ENCODE measurements at places on chromosomes 1 and 21.
A peak's percentile ranks its signal among the peaks of the same experiment; 100 is the strongest.

DNA sequence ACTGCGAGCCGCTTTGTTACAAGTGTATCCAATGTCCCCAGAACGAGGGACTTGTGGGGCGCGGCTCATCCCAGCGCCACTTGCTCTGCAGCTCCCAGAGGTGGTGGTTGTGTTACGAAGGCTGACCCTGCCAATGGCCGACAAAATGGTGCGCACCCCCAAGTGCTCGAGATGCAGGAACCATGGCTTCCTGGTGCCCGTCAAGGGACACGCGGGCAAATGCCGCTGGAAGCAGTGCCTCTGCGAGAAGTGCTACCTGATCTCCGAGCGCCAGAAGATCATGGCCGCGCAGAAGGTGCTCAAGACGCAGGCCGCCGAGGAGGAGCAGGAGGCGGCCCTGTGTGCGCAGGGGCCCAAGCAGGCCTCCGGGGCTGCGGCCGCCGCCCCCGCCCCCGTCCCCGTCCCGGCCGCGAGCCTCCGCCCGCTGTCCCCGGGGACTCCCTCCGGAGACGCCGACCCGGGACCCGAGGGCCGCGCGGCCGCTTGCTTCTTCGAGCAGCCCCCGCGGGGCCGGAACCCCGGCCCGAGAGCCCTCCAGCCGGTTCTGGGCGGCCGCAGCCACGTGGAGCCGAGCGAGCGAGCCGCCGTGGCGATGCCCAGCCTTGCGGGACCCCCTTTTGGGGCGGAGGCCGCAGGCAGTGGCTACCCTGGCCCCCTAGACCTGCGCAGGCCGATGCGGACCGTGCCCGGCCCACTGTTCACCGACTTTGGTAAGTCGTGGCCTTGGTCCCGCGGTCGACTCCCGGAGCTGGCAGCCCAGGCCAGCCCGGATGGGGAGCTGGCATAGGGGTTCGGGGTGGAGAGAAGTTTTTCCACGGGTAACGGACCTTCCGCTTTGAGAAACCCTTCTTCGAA lies at the start of gene DMRTB1:
TSS of gene DMRTB1 (plus strand) at position 79 of the 855 bp plus-strand sequence. CDS start at position 134, 55 bp downstream.
- DNase-seq = no peak

DNA sequence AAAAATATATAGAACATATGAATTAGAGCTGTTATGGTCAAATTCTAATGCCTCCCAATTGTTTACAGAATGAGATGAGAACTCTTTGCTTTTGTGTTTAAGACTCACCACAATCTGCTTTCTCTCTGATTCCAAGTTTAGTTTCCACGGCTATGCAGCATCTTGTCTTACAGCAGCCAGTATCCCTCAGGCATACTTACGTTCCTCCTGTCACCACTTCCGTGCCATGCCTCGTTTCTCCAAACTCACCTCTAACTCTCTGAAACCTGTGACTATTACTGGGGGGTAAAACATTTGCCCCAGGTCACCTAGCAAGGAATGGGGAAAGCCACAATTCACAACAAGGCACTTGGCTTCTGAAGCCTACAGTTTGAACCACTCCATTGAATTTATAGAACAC lies 192.8 kb upstream of the NRIP1 start:
- DNase-seq = no peak

- no peak for DNase-seq
These were observed 23.0 kb upstream of the LRRC8C start for GRCh38 chr1:89609781-89610456.

GRCh38 chr1:228998179-228998578 lies 262.9 kb downstream of the RHOU start:
- DNase-seq = no peak

- peak; percentile 69 for DNase-seq
These were observed at the start of gene KIF26B for GRCh38 chr1:245154429-245155271. TSS of gene KIF26B (plus strand) at chr1:245154985. CDS start at chr1:245155425, 440 bp downstream.

DNA sequence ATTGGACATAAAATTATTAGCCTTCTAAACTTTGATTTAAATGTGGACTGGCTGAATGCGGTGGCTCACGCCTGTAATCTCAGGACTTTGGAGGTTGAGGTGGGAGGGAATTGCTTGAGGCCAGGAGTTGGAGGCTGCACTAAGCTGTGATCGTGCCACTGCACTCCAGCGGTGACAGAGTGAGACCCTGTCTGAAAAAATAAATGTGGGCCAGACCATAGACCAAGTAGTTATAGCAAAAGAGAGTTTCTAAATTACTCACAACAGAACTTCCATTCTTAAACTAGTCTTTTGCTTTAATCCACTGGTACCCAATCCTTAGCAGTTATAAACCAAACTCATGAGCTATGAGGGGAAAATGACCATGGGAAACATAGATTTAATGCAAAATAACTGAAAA lies 35.2 kb downstream of the RAP1A start:
- no peak for DNase-seq

DNA sequence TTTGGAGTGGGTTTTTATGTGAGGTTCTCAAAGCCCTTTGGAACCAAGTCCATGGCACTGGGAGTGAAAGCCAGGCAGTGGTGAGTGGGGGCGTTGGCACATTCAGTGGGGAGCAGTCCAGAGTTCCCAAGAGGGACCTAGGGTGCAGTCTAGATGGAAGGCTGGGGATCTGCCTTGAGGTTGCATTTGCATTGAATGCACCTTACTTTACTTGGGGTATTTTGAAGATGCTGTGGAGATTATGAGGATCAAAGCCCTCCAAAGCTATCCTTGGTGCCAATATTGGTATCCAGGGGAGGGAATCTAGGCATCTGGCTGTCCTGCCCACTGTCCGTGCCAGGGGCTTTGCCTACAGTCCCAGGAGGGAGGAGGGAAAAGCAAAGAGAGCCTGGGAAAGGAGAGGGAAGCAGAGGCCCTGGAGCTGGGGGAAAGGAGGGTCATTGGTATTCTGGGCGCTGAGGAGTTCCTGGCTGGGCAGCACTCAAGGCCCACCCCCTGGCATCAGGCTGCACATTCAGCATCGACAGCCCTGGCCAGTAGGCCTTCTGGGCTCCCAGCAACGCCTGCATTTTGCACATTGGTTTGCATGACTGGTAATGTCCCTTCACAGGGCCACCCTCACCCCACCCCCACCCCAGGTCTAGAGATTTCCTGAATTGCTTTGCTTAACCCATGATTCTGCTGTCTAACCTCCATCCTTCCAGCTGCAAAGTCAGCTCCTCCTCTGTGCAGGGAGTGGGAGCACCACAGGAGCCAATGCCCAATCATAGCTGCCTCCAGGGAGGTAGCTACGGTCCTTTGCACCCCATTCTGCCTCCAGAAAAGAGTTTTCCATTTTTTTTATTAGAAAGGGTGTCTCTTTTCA lies 843 bp upstream of the BCAN start:
- DNase-seq = peak; percentile 28

DNA sequence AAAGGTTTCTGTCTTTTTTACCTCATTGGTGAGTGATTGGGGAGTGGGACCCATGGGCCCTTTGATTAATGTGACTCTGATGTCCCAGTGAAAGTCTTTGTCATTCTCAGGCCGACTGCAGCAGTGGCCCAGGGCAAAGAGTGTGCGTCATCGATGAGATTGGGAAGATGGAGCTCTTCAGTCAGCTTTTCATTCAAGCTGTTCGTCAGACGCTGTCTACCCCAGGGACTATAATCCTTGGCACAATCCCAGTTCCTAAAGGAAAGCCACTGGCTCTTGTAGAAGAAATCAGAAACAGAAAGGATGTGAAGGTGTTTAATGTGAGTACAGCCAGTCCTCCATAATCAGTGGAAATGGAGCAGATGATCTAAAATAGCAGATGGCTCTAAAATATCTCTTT lies 19.4 kb downstream of the NTPCR start:
- no peak for DNase-seq

DNA sequence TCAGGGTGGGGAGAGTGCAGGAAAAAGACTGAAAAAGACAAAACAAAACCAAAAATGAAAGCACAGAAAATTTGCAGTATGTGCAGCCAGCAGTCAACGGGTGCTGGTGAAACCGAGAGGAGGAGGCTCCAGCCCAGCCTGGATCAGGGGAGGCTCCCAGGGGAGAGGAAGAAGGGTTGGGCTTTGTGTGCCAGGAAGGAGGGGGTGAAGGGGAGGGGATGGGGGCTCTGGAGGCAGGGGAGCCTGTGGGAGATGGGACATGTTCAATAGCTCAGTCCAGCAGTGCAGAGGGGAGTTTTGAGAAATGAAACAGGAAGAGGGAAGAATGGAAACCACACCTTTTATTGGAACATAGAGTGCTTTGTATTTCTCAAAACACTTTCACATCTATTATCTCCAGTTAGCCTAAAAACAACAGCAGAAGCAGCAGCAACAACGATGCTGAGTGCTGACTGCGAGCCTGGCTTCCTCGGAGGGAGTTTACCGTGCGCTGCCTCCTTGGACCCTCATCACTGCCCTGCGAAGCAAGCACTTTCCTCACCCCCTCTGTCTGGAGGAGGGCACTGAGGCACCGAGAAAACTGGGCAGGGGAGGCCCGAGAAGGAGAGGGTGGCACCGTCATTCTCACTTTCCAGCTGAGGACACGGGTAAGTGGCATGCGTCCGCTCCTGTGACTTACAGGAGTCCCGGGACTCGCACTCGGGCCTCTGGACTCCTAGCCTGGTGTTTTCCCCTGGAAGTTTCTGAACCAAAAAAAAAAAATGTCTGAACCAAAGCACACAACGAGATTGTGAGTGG lies 62.9 kb downstream of the MDM4 start:
- DNase-seq = no peak

DNA sequence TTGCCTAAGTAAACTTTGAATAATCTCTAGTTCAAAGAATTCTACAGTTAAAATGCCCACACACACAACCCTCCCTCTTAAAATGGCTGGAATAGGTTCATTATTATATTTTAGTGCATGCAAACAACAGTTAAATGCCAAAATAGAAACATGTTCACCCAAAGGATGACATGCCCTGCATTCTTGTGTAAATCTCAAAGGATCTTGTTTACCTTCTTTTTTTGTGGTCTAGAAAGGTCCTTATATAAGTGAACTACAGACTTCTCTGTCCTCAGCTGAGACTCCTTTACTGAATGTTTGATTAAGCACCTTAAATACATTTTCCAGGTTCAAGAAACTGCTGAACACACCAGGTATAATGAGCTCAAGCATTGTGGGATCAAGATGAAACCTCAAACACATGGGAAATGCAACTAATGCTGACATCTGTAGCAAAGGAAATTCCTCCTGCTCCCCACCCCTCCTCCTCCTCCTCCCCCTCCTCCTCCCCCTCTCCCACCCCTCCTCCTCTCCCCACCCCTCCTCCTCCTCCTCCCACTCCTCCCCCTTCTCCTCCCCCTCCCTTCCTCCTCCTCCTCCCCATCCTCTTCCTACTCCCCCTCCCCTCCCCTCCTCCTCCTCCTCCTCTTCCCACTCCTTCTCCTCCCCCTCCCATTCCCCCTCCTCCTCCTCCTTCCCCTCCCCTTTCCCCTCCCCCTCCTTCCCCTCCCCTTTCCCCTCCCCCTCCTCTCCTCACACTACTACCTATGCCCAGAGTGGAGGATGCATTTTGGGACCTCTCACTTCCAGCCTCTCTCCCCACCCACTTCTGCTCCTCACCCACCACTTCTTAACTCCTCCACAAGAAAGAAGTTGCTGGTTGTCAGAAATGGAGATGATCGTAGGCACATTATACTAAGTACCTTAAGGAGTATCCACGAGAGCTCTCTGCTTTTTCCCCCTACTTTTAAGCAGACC lies 233.9 kb downstream of the MRPL39 start:
- DNase-seq = no peak

GRCh38 chr1:77100875-77101274 lies 118.4 kb downstream of the PIGK start:
- DNase-seq = no peak

DNA sequence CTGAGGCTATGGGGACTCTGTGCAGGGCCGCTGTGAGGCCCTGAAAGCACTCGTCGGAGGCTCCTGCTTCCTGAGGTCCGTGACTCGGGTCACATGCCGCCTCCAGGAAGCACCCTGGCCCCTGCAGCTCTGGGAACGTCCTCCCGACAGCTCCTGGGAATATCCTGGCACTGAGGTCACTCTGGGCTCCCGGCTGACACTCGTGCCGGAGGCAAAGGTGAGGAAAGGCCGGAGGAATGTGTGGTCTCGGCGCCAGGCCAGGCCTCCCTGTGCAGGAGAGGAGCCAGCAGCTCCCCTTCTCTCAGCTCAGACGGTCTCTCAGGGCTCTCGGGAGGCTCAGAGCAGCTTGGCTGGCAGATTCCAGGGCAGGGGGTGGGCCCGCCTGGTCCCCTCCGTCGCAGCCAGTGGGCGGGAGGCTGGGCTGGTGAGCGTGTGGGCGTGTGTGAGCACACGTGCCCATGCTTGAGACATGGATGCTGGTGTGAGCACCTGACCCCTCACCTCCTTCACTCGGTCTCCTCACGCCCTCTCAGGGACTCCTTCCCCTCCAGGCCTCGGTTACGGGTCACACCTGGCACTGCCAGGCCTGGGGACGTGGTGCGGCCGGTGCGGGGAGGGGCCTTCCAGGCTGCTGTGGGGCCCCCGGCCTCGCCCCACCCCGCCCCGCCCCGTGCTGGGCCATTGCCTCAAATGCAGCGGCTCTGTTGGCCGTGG lies 5.5 kb upstream of the RNF223 start:
- peak; percentile 83 for DNase-seq

- no peak for DNase-seq
These were observed 32.1 kb downstream of the IL12RB2 start for GRCh38 chr1:67339623-67340343.

GRCh38 chr1:212281590-212281989 lies 3.6 kb upstream of the PPP2R5A start:
- no peak for DNase-seq

- no peak for DNase-seq
These were observed 26.3 kb downstream of the GADD45A start for GRCh38 chr1:67711158-67711854.

DNA sequence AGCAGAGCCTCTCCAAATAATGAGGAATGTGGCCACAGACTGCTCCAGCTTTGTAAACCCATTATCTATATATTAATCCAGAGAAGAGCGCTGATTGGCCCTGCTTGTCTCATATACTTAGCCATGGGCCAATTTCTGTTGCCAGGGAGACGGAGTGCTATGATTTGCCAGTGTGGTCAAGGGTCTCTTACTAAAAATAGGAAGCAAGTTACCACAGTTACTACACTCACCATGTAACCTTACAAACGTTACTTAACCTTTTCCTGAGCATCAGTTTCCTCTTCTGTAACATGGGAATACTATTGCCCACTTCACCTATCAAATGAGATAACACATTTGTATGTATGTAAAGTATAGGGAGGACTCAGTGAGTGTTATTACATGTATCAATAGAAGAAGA lies 7.7 kb upstream of the S100A2 start:
- DNase-seq = no peak

DNA sequence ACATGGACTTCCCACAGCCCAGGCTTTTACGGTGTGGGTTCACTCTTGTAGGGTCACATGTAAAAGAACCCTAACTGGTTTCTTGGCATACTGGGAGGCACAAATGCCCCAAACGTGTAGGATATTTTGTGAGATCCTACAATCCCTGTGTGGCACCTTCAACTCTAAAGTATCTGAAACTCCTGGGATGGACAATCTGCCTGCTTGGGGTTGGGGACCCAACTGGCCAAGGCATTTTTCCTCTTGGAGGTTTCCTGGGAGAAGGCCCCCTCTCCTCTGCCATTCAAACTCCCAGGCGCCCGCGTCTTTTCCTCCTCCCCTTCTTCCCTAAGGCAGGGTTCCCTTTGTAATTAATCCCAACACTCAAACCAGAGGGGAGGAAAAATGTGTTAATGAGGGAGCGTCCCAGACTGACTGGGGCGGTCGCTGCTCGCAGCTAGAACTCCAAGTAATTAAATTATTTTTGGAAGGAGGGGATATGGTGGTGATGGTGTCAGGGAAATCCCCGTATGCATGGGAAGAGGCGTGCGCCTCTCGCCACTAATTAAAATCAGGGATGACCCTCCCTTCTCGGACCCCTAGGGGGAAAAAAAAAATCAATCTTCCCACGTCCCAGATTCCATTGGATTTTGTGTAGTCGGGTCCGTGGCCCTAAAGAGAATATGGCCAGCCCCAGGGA lies 681 bp upstream of the VANGL2 start:
- no peak for DNase-seq
